ENCODE measurements at places on chromosomes 12 and 14.

DNA sequence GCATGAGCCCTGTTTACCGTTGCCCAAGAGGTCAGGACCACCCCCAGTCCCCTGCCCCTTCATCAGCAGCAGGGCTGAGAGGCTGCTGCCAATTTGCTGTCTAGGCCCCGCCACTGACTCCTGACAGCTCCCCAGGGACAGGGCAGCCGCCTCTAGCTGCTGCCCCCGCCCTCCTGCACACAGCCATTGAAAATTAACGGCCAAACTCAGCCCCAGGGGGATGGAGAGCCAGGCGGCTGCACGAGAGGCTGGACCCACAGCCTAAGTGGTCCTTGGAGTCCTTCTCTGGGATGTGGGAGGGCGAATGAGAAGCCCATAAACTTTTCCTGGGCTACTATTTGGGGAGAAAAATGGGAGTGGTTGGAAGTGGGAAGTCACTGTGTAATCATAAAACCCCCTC, 4.6 kb downstream of the FOXN4 start:
- DNase-seq, result no peak

GRCh38 chr12:107282628-107283027, 189.3 kb upstream of the CRY1 start:
- no peak for DNase-seq

DNA sequence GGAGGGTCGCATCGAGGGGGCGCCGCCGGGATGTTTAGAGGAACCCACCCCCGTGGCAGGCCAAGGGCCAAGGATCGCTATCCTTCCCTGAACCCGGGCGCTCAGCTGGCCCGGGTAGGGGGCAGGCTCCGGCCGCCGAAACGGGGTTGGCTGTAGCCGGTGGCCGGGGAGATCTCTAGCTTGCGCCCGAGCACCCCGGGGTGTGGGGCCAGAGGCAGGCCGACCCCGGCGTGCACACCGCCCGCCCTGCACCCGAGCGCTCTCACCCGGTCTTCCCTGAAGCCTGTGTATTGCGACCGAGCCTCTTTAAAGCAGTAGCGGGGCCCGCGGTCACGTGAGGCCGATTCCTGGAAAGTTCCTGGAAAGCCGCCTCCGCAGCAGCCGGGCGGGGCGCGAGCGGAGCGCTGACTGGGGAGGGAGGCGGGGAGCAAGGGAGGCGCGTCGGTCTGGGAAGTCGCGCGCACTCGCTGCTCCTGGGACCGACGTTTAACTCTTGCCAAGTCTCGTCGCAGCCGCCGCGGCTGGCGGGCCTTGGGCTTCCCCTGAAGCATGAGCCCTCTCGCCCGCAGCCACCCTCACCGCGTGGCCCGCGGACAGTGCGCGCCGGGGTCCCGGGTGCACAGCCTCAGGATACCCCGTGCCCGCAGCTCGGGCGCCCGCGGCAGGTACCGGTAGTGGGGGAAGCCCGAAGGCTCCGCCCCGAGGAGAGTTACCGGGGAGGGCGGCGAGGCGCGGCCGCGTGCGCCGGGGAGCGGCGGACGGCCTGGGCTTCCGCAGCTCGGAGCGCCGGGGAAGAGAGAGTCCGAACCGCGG, 1.7 kb upstream of the SOCS2 start:
- DNase-seq, result peak; percentile 98

GRCh38 chr12:14696265-14696741, at the start of gene GUCY2C:
Gene GUCY2C, minus strand, starts transcription at chr12:14696599. Its CDS starts 151 bp downstream, at chr12:14696448.
- no peak for DNase-seq

DNA sequence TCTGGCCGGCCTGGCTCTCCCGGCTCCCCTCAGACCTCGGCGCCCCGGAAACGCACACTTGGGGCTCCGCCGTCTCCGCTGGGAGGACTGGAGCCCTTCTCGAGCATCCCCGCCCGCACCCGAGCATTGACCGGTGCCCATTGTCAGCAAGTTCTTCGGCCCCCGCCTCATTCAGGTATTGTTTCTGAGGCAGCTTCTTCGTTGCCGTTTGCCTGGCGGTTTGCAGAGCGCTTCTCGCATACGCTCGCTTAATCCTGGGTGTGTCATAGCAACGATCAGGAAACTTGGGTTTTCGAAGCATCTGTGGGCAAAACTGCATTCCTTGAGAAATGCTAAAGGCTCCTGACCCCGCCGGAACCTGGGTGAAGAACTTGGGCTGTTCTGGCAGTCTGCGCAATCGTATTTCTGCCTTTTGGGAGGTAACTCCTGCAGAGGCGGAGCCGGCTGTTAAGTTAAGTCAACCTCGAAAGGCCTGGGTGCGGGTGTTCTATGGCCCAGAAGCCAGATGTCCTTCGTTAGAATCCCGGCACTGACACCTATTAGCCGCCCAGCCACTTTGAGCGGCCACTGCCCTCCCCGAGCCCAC, 518 bp downstream of the GSKIP start:
- DNase-seq, result peak; percentile 53

- peak; percentile 75 for DNase-seq
Observed at GRCh38 chr14:73717711-73718417, 3.7 kb upstream of the PNMA1 start.

All from tongue (tissue), 3 donors.